Activated effector memory CD4-positive, alpha-beta T cell treated with anti-CD3 and anti-CD28 coated beads, Interleukin-2, amount 50 U/mL, for 16 hours (primary cell): ENCODE measurements at places on chromosomes 13 and 19.

- no peak for DNase-seq
These were observed 43.5 kb downstream of the ATP7B start for GRCh38 chr13:51967482-51968446.

GRCh38 chr13:27403727-27404385, 20.6 kb upstream of the GTF3A start:
- DNase-seq: no peak

DNA sequence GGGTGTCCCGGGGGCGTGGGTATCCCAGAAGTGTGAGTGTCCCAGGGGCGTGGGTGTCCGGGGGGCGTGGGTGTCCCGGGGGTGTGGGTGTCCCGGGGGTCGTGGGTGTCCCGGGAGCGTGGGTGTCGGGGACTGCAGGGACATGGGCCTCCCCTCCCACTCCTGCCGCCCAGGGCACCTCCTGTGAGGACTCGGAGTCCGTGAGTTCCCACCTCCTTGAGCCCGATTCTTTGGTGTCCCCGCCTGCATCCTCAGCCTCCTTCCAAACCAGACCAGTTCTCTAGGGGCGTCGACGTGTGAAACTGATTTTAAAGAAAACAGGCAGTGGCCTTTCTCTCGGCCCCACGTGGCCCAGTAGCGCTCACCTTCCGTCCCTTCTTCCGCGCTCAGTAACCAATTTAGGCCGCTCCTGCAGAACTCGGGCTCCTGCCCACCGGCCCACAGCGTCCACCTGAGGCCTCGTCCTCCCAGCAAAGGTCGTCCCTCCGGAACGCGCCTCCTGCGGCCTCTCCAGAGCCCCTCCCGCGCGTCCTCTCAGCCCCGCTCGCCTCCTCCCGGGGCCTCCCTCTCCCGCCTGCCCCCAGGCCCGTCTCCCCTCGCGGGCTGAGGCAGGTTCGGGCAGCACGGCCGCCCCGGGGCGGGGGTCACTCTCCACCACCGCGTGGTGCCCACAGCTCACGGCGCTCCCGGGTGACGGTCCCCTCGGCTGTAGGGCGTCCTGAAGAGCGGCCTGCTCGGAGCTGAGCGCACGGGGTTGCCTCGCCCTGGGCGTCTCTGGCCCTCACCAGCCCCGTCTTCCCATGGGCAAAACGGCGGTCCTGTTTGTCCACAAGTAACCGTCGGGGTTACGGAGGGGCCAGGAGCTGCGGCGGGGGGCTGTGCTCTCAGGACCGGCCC, 3.8 kb downstream of the F7 start:
- DNase-seq: no peak

DNA sequence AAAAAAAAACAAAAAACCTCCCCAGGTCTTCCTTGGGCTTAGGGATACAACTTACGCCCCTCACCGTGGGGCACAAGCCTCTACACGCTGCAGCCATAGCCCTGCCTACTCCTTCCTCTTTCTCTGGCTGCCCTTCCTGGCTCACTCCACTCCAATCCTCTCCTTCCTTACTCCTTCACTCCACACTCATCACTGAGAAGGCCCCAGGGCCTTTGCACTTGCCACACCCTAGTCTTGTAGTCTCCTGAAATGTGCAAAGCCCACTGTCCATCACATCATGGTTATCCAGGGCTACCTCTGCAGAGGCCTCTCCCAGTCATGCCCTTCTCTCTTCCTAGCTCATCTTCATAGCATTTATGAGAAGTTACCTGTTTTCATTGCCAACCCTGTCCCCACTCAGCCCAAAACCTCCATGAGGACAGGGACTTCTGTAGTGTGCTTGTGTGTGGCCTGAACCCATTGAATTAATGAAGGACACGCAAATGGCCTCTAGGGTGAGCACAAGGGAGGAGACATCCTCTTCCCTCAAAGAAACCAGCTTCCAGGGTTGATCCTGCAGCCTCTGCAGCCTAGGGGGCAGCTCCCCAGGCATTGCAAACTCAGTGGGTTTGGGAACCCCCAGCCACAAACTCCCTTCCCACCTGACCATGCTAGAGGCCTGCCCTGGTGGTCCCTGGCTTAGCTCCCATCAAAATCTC, 7.9 kb upstream of the HSH2D start:
- no peak for DNase-seq

DNA sequence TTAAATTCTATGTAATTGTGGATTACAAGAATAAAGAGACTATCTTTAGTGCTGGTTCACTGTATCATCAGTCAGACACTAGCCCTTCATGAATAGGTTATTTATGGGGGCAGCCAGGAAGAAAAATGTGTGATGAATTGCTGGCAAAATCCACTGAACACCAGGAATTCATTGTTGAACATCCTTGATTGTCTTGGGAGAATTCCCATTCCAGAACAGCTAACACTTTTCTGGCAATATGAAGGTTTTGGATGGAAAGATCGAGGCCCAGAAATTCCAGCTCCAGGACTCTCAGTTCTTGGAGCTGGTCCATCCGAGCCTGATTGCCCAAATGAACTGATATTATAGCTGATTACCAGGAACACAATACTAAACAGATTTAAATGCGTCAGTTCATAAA, 11.5 kb upstream of the SPART start:
- no peak for DNase-seq

DNA sequence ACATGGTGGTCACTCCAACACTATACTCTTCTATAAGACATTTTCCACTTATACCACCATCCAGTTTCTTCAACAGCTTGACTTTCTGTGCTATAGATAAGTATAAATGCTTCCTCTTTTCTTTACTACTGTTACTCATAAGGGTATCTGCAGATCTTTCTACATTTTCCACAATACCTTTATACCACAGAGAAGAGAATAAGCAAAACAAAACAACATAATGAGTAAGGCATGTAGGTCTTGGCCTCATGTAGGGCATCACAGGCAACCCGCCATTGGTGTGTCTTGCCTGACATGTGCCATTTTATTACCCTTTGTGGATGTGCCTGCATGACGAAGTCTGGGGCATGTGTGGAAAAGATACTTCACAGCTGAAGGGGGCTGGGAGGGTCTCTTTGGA, 265.3 kb upstream of the STARD13 start:
- no peak for DNase-seq

- DNase-seq: no peak
These were observed 5.0 kb downstream of the BICRA start for GRCh38 chr19:47614021-47614295.

- DNase-seq: no peak
These were observed 37.3 kb downstream of the DNAJC3 start for GRCh38 chr13:95714142-95714832.

GRCh38 chr19:39164289-39164688, 32.5 kb upstream of the NCCRP1 start:
- DNase-seq: no peak

DNA sequence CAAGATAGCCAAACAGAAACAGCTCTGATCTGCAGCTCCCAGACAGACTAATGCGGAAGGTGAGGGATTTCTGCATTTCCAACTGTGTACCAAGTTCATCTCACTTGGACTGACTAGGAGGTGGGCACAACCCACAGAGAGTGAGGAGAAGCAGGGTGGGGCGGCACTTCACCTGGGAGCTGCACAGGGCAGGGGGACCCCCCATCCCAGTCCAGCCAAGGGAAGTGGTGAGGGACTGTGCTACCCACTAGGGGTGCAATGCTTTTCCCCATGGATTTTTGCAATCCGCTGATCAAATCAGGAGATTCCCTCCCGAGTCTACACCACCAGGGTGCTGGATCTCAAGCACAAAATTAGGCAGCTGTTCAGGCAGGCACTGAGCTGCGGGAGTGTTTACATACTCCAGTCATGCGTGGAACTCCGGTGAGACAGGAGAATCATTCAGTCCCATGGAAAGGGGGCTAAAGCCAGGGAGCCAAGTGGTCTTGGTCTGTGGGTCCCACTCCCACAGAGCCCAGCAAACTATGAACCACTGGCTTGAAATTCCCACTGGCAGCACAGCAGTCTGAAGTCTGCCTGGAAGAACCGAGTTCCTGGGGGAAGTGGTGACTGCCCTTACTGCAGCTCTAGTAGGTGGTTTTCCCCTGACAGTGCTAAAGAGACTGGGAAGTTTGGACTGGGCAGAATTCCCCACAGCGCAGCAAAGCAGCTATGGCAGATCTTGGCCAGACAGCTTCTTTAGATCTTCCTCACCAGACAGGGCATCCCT, 85.1 kb upstream of the UFM1 start:
- DNase-seq: no peak

DNA sequence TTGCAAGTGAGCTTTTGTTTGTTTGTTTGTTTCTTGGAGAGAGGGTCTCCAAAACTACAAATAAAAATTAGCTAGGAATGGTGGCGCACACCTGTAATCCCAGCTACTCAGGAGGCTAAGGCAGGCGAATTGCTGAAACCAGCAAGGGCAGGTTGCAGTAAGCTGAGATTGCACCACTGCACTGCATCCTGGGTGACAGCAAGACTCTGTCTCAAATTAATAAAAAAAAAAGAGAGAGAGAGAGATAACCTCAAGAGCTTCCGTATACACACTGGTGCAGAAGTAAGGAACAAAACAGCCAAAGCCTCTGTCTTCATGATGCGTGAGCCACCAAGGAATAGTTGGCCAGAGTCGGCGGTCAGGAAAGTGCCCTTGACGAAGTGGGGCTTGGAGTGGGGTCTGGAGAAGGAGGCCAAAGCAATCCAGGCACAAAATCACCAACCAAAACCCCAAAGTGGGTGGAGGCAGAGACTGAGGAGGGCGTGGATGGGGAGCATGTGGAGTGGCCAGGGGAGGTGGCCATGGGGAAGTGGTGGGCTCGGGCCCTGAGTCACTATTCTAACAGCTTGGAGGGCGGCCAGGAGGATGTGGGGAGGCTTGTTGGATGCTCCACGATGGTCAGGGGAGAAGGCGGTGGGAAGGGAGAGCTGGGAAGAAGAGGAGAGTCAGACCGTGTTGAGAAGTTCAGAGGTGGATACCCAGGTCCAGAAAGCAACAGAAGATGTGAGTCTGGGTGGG, 21.2 kb upstream of the TOMM40 start:
- DNase-seq: no peak

- no peak for DNase-seq
These were observed 7.4 kb upstream of the IGFL1 start for GRCh38 chr19:46221981-46222610.

GRCh38 chr19:6249296-6249695, 30.5 kb downstream of the MLLT1 start:
- DNase-seq: no peak

DNA sequence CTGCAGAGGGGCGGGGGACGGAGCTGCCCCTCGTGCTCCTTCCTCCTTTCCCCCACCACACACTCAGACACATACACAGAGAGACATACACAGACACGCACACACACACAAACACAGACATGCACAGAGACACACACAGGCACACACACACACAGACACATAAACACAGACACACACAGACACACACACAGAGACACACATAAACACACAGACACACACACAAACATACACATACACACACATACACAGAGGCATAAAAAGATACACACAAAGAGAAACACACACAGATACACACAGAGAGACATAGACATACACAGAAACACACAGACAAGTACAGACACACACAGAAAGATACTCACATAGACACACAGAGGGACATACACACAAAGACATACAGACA, 136.0 kb downstream of the UQCRFS1 start:
- no peak for DNase-seq

DNA sequence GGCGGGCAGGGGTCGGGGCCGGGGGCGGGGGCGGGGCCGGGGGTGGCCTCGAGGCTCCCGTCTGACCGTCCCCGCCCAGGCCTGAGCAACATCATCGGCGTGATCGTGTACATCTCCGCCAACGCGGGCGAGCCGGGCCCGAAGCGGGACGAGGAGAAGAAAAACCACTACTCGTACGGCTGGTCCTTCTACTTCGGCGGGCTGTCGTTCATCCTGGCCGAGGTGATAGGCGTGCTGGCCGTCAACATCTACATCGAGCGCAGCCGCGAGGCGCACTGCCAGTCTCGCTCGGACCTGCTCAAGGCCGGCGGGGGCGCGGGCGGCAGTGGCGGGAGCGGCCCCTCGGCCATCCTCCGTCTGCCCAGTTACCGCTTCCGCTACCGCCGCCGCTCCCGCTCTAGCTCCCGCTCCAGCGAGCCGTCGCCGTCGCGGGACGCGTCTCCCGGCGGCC, 9.4 kb upstream of the CACNG6 start:
- DNase-seq: no peak

DNA sequence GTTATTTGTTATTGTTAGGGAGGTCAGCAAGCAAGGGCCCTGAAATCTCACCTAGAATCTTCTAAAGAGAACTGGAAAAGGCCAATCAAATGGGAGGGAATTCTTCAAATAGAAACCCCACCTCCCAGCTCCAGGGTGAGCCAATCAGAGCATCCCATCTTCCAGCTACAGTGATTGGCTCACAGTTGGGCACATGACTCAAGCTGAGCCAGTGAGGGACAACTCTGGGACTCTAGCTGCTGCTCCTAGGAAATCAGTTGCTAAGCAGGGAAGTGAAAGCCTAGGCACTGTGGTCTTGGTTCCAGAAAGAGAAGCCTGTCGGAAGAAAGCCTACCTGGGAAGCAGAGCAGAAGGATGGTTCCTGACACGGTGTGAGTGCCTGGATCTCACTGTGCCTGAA, 13.4 kb downstream of the TM6SF2 start:
- DNase-seq: no peak
